Psoas muscle (tissue), 8 donors: ENCODE measurements at places on chromosomes 4 and X. TPM values are rescaled to one million over a fixed set of nuclear protein-coding genes. Genes with fewer than 3 reads are reported as not detected.

- no peaks in the 10 kb centered on the region for H3K36me3 ChIP-seq
- no peak for DNase-seq
- H3K27me3 ChIP-seq = no peaks in the 10 kb centered on the region
- H3K27ac ChIP-seq = no peak overlapping the region
- no peak overlapping the region for H3K4me3 ChIP-seq
These were observed 107.8 kb downstream of the AR start for GRCh38 chrX:67651437-67652142.

DNA sequence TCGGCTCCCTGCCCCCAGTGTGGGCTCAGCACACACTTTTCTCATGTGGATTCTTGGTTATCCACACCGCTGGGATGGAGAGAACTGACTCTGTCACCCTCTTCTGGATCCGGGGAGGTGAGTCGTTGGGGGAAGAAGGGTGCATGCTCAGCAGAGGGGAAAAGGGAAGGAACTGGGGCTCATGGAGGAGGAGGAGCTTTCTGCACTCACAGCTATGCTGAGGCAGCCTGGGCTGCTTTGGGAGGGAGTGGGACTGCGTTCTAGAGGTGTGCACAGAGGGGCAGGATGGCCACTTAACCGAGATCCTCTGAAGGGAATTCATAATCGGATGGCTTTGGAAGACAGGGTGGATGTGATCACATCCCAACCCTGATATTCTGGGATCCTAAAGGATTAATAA lies 51.6 kb downstream of the RTL5 start:
- peak overlapping the region; percentile 41 for H3K27ac ChIP-seq
- no peaks in the 10 kb centered on the region for H3K4me1 ChIP-seq
- H3K36me3 ChIP-seq = no peaks in the 10 kb centered on the region
- H3K4me3 ChIP-seq = peak overlapping the region; percentile 43
- H3K27me3 ChIP-seq = peaks cover 21% of the 10 kb centered on the region

DNA sequence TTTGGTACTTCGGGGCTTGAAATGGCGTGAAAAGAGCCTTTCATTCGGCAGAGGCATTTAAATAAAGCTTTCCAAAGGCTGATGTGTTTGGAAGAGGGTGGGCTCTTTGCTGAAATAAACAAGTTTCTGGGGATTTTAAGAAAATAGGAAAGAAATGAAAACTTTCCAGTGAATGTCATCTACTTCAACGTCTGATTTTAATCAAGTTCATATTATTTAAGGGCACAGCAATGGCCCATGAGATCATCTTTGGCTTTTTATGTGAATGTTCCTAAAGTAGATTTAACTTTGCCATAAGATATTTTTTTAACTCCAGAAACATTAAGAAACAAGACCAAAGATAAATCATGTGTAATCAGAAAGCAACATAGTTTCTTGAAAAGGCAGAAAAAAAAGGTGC lies 69.8 kb upstream of the TTC29 start:
- H3K4me1 ChIP-seq = no peaks in the 10 kb centered on the region
- no peak for DNase-seq
- no peaks in the 10 kb centered on the region for H3K36me3 ChIP-seq
- H3K4me3 ChIP-seq = no peak overlapping the region

DNA sequence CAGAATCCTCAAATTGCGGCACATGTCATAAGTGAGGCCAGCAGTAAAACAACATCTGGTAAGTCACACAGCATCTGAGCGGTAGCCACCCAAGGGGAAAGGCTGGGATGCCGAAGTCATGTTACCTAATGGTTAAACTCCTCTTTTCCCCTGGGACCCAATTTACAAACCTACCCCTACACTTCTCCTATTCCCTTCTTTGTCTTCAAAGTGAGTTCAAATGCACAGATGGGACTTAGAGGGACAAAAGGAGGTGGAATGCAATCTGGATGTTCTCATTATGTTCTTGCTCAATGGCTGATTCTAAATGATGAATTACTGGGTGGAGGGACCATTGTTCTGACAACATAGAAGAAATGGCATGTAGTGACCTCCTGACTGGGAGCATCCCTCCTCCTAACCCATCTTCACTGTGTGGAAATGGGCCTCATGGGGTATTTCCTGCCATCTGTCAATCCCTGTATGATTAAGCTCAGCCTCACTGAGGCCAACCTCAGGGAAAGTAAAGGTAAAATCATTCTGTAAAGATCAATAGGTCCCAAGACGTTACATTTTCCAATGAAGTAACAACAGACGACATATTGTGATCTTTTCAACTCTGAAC lies 8.5 kb downstream of the CD40LG start:
- no peaks in the 10 kb centered on the region for H3K27me3 ChIP-seq
- DNase-seq = no peak
- no peak overlapping the region for H3K27ac ChIP-seq
- no peaks in the 10 kb centered on the region for H3K4me1 ChIP-seq

RAB41 gene
- not detected for total RNA-seq
